ENCODE measurements at places on chromosomes 7 and 10. TPM values are rescaled to one million over a fixed set of nuclear protein-coding genes. Genes with fewer than 3 reads are reported as not detected.

THNSL1 gene
- 4.2 TPM for total RNA-seq

ZSCAN25 gene
- 18.4 TPM for total RNA-seq

IL15RA gene
- 25.9 TPM for total RNA-seq

IDI2 gene
- total RNA-seq: not detected

ODAD2 gene
- 0.29 TPM for total RNA-seq

- DNase-seq: no peak
Observed at GRCh38 chr10:30743586-30743985, 114.0 kb upstream of the LYZL2 start.

DNA sequence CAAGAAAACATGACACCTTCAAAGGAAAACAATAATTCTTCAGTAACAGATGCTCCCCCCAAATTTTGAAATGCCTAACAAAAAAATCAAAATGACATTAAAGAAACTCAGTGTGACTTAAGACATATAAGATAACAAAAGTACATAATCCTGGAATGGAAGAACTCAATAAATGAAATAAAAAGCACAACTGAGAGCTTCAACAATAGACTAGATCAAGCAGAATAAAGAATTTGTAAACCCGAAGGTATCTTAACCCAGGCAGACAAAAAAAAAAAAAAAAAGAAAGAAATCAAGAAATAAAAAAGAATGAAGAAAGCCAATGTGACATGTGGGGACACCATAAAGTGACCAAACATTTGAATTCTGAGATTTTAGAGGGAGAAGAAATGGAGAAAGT, 27.7 kb upstream of the LRRD1 start:
- no peak for DNase-seq

- DNase-seq: no peak
Observed at GRCh38 chr10:101856626-101857025, 13.0 kb upstream of the KCNIP2 start.

GRCh38 chr10:95841661-95842498, 65.9 kb upstream of the CC2D2B start:
- DNase-seq: no peak

DNA sequence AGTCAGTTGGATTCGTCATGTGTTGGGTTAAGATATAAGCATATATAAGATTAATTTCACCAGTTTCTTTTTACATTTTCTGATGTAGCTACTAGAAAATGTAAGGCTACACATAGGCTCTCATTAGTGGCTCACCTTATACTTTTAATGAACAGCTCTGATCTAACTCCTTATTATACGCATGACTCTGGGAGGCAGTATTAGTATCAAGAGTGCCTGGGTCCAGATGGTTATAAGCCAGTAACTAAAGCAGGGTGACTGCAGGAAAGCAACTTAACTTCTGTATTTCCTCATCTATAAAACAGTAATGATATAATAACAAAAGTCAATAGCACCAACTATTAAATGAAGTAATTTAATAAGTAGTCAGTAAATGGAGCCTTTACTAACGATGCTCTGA, 1.4 kb upstream of the ELMO1 start:
- no peak for DNase-seq

DNA sequence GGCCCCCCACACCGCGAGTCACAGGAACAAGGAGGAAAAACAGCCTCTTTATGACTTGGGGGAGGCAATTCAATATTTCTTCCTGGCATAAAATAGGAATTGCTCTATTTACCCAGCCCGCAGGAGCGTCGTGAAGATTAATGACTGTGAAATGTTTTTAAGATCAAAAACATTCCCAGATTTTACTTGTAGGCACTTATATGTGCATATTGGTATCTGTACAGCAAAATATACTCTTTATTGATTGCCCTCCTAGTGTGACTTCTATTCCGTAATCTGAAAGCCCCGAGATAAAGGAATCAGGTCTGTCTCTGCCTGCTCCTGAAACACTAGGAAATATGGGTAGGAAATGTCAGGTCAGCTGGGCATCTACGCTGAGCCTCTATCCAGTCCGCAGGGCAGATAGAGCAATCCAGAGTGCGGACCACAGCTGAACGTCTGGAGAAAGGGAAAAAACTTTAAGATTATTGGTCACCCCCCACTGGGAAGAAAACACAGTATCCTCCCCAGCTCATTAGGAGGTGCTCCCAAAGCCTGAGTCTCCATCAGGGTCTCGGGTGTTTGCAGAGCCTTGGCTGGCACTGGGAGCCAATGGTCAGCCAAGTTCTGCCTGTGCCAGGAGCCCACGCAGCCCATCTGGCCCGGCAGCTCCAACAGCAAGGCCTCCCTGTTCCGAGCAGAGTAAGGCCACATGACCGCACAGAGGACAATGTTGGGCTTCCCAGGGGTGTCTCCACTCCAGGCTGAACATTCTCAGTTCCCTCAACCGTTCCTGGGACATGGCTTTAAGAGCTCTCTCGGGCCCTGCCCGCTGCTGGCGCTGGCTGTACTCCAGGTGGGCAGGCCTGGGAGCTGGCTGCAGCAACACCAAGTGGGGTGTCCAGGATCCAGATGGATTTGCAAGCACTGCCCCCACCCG, 7.7 kb downstream of the CTBP2 start:
- no peak for DNase-seq

DNA sequence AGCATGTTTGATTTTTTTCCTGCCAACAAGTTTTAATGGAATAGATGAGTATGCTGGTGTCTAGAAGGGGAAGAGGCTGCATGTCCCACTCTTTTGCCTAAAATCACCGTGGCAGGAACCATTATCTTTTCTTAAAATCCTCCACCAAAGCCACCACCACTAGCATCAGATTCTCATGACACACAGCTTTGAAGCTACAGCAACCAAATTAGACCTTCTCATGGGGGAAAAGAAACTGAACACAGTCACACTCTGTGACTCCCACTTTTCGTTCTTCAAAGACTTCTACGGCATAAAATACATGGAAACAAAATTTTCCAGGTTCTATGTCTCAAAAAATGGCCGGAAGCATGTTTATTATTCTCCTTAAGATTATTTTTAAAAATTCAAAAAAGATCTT, 81.8 kb downstream of the SGMS1 start:
- DNase-seq: no peak

- DNase-seq: peak; percentile 85
Observed at GRCh38 chr7:151271699-151272355, 23.3 kb upstream of the SMARCD3 start.

- no peak for DNase-seq
Observed at GRCh38 chr7:128939075-128939860, 1.5 kb downstream of the IRF5 start.

DNA sequence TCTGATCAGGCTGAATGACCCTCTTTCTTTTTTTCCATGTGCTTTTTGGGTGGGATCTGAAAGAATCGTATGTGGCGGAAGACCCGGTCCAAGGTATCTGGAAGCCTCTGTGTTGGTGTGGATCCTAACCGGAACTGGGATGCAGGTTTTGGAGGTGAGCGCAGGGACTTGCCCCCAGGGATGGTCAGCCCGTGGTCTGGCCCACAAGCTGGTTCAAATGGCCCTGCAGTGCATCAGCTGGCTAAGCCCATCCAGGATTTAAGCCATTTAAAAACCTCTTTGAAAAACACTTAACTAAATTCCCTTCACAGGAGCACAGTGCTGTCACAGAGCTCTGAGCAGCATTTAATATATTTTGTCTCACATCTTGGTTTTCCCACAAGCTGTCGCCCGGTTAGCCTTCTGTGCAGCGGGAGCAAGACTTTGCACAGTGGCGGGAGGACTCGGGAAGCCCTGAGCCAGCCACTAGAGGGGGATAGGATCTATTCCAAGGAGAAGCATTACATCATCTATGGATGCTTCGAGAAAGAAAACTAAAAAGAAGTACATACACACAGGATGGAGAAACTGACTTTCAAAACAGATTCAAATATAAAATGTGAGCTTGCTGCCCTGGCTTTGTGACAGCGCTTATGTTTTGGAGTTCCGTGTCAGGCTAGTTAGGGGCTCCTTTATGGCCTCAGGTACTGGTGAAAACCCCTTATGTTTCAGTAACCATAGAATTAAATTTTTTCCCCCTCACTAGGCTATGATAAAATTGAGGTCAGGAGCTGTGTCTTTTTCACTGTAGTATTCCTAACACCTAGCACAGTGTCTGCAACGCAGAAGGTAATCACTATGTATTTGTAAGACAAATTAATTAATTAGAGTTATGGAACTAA, 11.3 kb downstream of the CPA2 start:
- DNase-seq: no peak

DNA sequence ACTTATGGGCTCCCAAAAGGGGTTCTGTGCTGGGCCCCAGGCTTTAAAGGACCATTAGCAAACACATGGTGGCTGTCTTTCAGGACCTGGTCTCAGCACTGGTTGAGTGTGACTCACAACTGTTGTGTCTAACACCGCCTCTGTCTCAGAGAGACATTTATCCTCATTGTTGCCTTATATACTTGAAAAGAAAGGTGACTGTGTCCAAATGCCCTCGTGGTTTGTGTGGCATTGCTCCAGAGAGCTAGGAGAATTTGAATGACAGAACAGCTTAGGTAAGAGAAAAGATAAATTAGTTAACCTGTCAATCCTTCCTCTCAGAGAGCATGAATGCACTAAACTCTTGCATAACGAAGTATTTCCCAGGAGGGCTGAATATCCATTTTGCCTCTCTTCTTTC, 14.5 kb upstream of the FAM13C start:
- DNase-seq: no peak

Data from breast epithelium (tissue), 4 donors.